Kidney tubule cell (primary cell): ENCODE measurements at places on chromosomes 1 and 21.
A peak's percentile ranks its signal among the peaks of the same experiment; 100 is the strongest.

- DNase-seq, result peak; percentile 95
Observed at GRCh38 chr1:162081316-162081715, 11.8 kb downstream of the NOS1AP start.

DNA sequence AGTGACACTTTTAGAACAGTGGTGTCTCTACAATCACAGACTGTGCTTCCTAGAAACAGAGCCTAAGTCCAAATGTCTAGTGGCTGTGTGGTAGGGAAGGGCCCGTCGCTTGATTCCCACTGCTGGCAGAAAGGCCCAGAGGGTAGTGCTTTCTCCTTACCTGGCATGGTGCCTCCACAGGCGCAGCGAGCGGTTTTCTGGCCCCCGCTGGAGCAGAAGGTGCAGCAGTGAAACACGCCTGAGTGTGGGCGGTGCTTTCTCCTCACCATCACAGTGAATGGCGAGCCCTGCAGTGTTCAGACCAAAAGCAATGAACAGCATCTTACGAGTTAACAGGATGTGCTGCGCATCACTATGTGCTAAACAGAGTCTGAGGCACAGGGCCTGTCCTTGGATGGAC lies 8.3 kb downstream of the TRIM45 start:
- no peak for DNase-seq

DNA sequence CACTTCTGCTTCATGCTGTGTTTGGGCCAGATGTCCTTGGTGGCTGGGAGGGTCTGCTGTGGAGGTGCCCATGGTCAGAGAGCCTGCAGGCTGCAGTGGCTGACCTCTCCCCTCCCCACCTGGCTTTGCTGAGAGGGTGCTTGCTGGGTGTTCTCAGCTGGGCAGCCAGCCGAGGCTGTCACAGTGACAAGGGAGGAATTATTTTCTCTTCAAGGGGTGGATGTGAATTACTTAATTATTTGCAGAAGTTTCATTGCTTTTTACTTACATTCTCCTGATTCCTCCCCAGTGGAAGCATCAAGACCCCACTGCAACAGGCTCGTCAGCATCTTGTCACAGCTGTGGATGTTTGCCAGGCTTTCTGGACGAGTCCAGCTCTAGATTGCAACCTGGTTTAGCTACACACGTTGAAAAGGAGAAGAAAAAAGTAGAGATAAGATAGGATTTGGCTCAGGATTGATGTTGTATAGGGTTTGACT lies 70.3 kb downstream of the GALNT2 start:
- DNase-seq, result no peak

- no peak for DNase-seq
Observed at GRCh38 chr1:109307274-109308021, 637 bp upstream of the MYBPHL start.

DNA sequence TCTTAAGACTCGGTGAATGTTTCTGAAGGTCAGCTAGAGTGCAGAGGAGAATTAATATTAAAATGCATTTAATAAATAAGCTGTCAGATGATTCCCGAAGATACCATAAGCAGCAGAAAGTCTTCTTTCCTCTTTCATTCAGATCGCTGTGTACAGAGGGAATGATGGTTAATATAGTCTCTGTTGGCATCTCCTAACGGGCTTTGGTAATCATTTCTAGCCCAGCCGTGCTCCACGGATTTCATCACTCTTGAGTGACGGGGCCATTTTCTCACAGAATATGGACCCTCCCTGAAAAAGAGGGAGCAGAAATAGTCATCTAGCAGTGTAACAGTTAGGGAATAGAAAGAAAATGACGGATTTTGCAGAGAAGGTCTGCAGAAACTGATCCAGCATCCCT lies 103.1 kb downstream of the ST6GALNAC3 start:
- DNase-seq, result no peak

- peak; percentile 94 for DNase-seq
Observed at GRCh38 chr21:15221799-15222386, 157.1 kb upstream of the NRIP1 start.

- no peak for DNase-seq
Observed at GRCh38 chr1:34128186-34128889, 36.7 kb downstream of the CSMD2 start.

- DNase-seq, result no peak
Observed at GRCh38 chr1:198162091-198162767, 5.4 kb downstream of the NEK7 start.

- DNase-seq, result no peak
Observed at GRCh38 chr1:100752791-100753190, 33.2 kb downstream of the VCAM1 start.
